Natural killer cell treated with Interleukin-12 subunit alpha and Interleukin-12 subunit beta and Interleukin-15 and Interleukin-18, amount 100 ng/mL, for 72 hours (primary cell): ENCODE measurements at places on chromosomes 2 and 18. TPM values are rescaled to one million over a fixed set of nuclear protein-coding genes. Genes with fewer than 3 reads are reported as not detected.

DNA sequence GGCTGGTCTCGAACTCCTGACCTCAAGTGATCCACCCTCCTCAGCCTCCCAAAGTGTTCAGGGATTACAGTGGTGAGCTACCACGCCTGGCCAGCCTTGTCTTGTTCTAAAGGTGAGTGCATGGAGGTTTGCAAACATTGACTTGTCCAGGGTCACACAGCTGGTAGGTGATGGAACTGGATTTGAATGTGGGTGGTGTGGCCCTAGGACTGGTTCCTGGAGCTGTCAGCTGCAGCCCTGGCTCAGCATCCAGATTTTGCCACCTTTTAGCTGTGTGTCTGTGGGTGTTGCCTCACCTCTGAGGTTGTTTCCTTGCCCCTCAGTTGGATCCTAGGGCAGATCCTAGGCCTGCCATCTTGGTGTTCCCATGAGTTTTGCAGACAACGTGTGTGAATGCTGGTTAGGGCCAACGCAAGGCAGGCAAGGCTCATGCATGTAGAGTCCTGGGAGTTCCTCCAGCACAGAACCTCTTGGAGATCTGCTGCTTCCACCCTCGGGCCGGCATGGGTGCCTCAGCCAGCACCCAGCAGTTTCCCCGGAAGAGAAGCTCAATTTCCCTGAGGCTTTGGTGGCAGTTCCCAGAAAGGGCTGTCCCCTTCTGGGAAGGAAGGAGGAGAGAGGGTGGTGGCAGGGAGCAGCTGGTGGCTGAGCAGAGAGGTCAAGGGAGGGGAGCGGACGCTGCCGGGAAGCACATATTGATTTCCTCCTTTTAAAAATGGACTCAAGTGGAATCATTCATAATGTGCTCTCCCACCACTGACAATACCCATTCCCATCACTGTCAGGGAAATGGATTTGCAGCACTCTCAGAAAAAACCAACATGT, 127.6 kb upstream of the HS6ST1 start:
- H3K4me1 ChIP-seq, result no peaks in the 10 kb centered on the region
- no peaks in the 10 kb centered on the region for H3K27me3 ChIP-seq
- DNase-seq, result peak; percentile 42
- H3K27ac ChIP-seq, result no peak overlapping the region
- H3K36me3 ChIP-seq, result no peaks in the 10 kb centered on the region

Gene CRYGD
- total RNA-seq, result not detected

Gene OR6B2
- total RNA-seq, result not detected

DNA sequence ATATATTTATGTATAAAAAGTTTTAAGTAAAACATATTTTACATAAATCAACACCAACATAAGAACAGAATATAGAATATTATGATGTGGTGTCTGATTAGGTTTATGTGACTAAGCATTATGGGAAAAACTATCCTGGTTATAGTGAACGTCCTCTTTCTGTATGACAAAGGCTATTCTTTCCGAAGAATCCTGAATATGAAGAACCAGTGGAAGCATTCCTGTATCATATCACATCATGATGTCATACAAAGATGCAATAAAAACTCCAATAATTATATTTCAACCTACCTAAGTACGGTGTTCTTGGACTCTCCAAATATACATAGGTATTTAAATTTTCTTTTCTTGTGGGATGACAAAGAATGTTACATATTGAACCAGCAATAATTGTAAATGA, 37.5 kb upstream of the HDAC4 start:
- H3K27ac ChIP-seq, result no peak overlapping the region
- DNase-seq, result no peak
- peaks cover 27% of the 10 kb centered on the region for H3K4me1 ChIP-seq
- no peak overlapping the region for H3K4me3 ChIP-seq
- peaks cover 7% of the 10 kb centered on the region for H3K36me3 ChIP-seq
